Pulmonary artery endothelial cell (primary cell): ENCODE measurements at places on chromosomes 12 and 14. TPM values are rescaled to one million over a fixed set of nuclear protein-coding genes. Genes with fewer than 3 reads are reported as not detected.

GRCh38 chr12:125393569-125393968 lies 328.3 kb downstream of the AACS start:
- DNase-seq: no peak

The TGM1 gene
- total RNA-seq: 0.40 and 0.74 TPM in 2 replicates

The AKAP5 gene
- 0.53 and 0.63 TPM in 2 replicates for total RNA-seq

DNA sequence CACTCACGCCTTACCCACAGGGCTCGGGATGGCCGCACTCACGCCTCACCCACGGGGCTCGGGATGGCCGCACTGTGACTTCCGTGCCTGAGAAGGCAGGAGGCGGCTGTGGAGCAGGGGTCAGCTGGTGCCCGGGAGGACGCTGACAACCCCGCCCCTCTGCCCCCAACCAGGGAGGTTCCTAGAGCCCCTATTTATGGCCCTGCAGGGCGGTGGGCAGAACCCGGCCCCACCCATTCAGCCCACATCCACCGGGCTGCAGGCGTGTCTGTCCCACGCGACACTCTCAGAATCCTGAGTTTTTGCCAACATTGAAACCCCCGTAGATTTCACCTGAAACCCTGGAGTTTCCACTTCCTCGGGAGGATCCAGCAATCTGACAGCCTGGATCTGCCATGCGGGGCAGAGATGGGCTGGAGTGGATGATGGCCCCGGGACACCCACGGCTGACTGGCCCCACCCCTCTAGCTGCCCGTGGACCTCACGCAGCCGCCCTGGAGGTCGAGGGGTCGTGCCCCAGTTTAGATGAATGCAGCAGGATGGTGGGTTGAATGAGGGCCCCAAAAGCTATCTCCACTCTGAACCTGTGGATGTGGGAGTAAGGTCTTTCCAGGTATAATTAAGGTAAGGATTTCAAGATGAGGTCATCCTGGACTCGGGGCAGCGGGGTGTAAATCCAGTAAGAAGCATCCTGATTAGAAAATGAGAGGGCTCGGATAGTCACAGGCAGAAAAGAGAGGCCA lies 20.4 kb downstream of the GALNT9 start:
- no peak for DNase-seq

DNA sequence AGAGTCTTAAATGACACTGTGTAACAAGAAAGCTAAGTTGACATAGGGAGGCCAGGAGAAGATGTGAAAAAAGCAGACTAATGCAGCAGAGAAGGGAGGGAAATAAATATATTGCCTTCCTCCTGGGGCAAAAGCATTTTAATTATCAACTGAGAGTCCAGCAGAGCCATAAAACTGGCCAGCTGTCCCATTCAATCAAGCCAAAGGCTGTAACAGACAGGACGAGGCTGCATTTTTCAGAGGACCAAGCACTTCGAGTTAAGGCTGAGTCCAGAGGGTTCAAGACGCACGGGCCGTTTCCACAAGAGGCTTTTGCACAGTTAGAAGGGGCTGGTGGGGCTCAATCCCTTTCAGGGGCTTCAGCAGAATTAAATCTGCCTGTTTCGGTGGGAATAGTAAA lies 20.4 kb downstream of the MAP3K9 start:
- no peak for DNase-seq

The TAC3 gene
- total RNA-seq: not detected in 2 replicates

DNA sequence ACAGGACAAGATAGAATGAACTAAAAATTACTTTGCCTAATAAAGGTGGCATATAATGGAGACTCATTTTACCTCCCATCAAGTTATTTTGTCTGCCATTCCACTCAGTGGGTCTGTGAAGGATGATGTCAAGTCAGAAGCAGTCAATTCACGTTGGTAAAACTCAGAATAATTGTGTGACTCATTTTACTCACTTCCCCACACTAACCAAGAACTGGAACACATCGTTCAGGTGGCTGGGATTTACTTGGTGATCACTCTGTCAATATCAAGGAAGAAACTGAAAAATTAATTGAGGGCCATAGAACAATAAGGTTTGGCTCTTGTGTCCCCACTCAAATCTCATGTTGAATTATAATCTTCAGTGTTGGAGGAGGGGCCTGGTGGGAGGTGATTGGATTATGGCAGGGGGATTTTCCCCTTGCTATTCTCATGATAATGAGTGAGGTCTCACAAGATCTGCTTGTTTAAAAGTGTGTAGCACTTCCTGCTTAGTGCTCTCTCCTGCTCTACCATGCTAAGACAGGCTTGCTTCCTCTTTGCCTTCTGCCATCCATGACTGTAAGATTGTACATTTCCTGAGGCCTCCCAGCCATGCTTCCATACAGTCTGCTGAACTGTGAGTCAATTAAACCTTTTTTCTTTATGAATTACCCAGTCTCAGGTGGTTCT lies 35.7 kb upstream of the GTF2A1 start:
- no peak for DNase-seq
